Activated CD4-positive, alpha-beta T cell treated with anti-CD3 and anti-CD28 coated beads for 36 hours (primary cell): ENCODE measurements at places on chromosomes 16 and 17. TPM values are rescaled to one million over a fixed set of nuclear protein-coding genes. Genes with fewer than 3 reads are reported as not detected.

GRCh38 chr17:56497132-56497531 lies 96.4 kb upstream of the NOG start:
- H3K36me3 ChIP-seq: no peaks in the 10 kb centered on the region
- H3K27ac ChIP-seq: no peak overlapping the region
- H3K4me1 ChIP-seq: no peaks in the 10 kb centered on the region
- no peak for DNase-seq

The PLA2G10 gene
- total RNA-seq: not detected

GRCh38 chr16:54431041-54431996 lies 144.7 kb upstream of the IRX3 start:
- peaks cover 44% of the 10 kb centered on the region for H3K27me3 ChIP-seq
- DNase-seq: no peak
- no peak overlapping the region for H3K27ac ChIP-seq
- H3K36me3 ChIP-seq: no peaks in the 10 kb centered on the region

DNA sequence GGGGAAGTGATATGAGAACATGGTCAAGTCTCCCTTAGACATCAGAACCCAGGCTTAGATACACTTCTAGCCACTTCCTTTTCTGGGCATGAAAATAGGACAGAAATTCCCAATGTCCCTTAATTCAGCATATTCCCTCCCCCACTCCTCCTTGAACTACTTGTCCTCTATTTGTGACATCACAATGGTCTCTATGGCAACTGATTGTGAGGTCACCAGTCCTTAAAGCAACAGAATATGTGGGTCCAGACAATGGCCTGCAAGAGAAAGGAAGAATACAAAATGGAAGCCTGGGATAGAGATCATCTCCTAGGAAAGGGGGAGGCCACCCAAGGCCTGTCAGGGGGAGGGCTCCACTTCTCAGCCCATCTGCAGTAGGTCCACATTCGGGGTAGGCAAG lies 6.7 kb upstream of the SEZ6 start:
- no peak for DNase-seq
- no peak overlapping the region for H3K27ac ChIP-seq

The UBE2O gene
- total RNA-seq: 30.7 TPM

GRCh38 chr16:1364510-1364909 lies 12.8 kb downstream of the GNPTG start:
- no peaks in the 10 kb centered on the region for H3K27me3 ChIP-seq
- H3K36me3 ChIP-seq: peaks cover 18% of the 10 kb centered on the region
- peaks cover 2% of the 10 kb centered on the region for H3K4me1 ChIP-seq
- no peak for DNase-seq
- no peak overlapping the region for H3K27ac ChIP-seq

The ZNF750 gene
- total RNA-seq: not detected

- no peak for DNase-seq
- no peaks in the 10 kb centered on the region for H3K27me3 ChIP-seq
- peaks cover 33% of the 10 kb centered on the region for H3K36me3 ChIP-seq
These were observed 52.2 kb downstream of the NDE1 start for GRCh38 chr16:15701975-15702970.

DNA sequence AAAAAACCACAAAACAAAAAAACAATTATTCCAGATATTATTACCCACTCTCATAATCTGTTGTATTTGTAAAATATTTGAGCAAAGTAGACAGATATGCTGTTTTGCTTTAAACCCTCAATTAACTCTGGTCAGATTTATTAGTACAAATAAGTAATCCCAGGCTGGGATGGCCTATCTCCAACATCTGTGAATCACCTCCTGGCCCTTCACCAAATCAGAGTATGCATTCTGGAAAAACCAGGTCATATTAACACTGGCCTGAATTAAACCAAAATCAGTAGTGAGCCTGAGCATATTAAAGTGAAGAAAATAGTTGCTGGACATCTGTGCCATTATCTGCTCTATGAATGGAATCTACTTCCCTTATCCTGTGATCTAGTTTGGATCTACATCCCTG lies 41.0 kb downstream of the STAT3 start:
- H3K4me1 ChIP-seq: peaks cover 57% of the 10 kb centered on the region
- H3K27ac ChIP-seq: peak overlapping the region; percentile 41
- H3K4me3 ChIP-seq: no peak overlapping the region
- peaks cover 77% of the 10 kb centered on the region for H3K36me3 ChIP-seq
- no peaks in the 10 kb centered on the region for H3K27me3 ChIP-seq

DNA sequence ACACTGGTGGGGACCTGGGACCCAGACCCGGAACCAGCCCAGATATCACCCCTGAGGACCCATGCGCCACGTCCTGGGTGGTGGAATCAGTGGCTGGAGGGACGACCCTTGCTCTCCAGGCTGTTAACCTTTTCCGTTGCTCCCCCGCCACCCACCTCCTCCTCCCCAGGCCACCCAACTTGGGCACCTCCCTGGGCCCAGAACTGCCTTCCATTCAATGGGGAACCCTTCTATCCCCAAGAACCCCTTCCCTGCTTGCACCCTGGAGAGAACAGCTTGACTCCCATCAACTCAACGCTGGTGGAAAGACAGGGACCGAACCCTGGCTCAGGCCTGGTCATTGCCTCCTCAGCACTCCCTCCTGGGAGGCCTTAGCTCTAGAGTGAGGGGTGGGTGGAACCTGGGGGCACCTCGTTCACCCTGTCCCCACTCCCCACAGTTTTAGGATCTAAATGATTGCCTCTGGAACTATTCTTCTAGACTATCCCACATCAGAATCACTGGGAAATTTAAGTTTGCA lies 5.7 kb upstream of the IL32 start:
- peaks cover 11% of the 10 kb centered on the region for H3K36me3 ChIP-seq
- H3K27me3 ChIP-seq: no peaks in the 10 kb centered on the region
- H3K4me3 ChIP-seq: peak overlapping the region; percentile 78
- DNase-seq: peak; percentile 61
- H3K4me1 ChIP-seq: peaks cover 66% of the 10 kb centered on the region

DNA sequence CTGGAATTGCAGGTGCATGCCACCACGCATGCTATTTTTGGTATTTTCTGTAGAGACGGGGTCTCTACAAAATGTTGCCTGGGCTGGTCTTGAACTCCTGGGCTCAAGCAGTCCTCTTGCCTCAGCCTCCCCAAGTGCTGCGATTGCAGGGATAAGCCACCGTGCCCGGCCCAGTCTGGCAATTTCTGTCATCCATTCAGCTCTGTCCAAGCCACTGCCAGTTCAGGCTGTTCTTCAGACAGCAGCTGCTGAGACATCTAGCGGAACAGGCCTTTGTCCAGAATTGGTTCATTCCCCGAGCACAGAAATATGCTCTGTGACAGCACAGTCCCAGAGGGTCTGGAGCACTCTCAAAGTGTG lies 5.4 kb downstream of the SLC47A1 start:
- peaks cover 27% of the 10 kb centered on the region for H3K27me3 ChIP-seq
- DNase-seq: no peak
- H3K4me1 ChIP-seq: peaks cover 7% of the 10 kb centered on the region
- H3K4me3 ChIP-seq: no peak overlapping the region
- H3K27ac ChIP-seq: no peak overlapping the region
- no peaks in the 10 kb centered on the region for H3K36me3 ChIP-seq

The ABCA6 gene
- total RNA-seq: not detected

- DNase-seq: no peak
- no peaks in the 10 kb centered on the region for H3K4me1 ChIP-seq
- H3K4me3 ChIP-seq: no peak overlapping the region
These were observed 12.1 kb upstream of the NDUFAB1 start for GRCh38 chr16:23608194-23608593.

- H3K36me3 ChIP-seq: no peaks in the 10 kb centered on the region
- H3K4me1 ChIP-seq: peaks cover 26% of the 10 kb centered on the region
- no peak overlapping the region for H3K27ac ChIP-seq
- H3K27me3 ChIP-seq: peaks cover 4% of the 10 kb centered on the region
- H3K4me3 ChIP-seq: peak overlapping the region; percentile 86
These were observed 4.3 kb upstream of the TLCD2 start for GRCh38 chr17:1714427-1714979.

DNA sequence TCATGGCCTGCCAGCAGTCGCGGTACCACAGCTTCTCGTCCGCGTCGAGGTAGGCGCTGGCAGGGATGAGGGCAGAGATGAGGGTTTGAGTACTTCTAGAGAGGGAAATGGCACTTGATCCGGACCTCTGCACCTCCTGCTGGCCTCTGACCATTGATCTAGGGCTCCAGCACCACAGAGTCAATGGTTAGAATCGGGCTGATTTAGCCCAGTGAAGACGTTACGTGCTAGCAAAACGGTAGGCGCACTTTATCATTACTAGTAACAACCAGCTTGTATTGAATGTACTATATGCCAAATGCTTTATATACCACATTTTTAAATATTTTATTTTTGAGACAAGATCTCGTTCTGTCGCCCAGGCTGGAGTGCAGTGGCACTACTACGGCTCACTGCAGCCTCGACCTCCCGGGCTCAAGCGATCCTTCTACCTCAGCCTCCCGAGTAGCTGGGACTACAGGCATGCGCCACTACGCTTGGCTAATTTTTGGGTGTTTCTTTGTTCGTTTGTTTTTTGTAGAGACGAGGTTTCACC lies 526 bp downstream of the TSNAXIP1 start:
- H3K27ac ChIP-seq: peak overlapping the region; percentile 91
- H3K27me3 ChIP-seq: no peaks in the 10 kb centered on the region
- DNase-seq: no peak
- peak overlapping the region; percentile 91 for H3K4me3 ChIP-seq

GRCh38 chr16:48963306-48963705 lies 318.3 kb downstream of the CBLN1 start:
- H3K4me1 ChIP-seq: no peaks in the 10 kb centered on the region
- no peak for DNase-seq
- H3K27me3 ChIP-seq: no peaks in the 10 kb centered on the region
- no peaks in the 10 kb centered on the region for H3K36me3 ChIP-seq

DNA sequence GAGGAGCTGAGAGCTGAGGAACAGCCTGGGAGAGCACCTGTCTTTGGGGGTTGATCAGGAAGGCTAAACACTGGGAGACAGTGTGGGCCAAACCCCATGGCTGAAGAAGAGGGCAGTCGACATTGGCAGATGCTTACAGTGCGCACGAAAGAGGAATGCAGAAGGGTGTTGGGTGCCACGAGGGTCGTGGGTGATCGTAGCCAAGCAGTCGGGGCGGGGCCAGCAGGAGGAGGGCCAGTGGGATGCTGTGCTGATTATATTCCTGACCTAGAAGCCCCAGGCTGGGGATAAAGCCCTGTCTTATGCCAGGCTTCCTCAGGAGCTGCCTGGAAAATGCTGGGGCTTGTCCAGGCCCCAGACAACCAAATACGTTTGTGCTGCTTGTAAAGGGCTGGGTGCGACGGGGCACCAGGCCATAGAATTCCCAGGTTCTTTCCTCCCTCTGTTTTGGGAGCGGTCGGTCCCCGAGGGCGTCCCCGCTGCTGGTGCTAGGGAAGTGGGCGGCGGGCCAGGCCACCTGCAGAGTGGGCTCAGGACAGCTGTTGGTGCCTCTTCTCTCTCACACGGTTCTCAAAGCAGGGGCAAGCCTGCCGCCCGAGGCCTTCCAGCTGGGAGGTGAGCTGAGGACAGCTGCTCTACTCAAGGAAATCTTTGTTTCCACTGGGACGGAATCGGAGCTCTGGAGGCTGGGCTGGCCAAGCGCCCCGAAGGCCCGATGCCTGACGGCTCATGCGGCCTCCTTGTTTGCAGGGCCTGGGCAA lies 10.0 kb downstream of the C1QTNF1 start:
- H3K36me3 ChIP-seq: no peaks in the 10 kb centered on the region
- H3K27me3 ChIP-seq: peaks cover 2% of the 10 kb centered on the region
- H3K4me3 ChIP-seq: no peak overlapping the region
- no peak for DNase-seq
- H3K27ac ChIP-seq: no peak overlapping the region

The CCL17 gene
- total RNA-seq: 1.2 TPM

DNA sequence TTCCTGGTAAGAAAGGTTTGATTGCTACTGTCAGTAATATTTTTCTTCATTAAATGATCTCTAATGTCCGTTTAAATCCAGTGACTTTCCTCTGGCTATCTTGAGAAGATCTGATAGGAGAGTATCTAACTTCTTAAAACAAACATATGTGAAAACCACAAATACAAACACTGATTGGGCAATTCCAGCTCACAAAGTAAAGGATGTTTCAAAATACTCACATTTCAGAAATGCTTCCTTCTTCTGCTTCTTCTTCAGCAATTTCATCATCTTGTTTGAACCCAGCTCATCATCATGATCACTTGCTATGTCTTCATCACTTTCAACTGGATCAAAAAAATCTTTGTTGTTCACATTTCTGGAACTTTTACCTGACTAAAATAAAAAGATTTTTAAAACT lies 64.3 kb upstream of the RBL2 start:
- H3K4me3 ChIP-seq: no peak overlapping the region
- no peak for DNase-seq
- H3K36me3 ChIP-seq: no peaks in the 10 kb centered on the region
- H3K27ac ChIP-seq: no peak overlapping the region
- H3K4me1 ChIP-seq: peaks cover 12% of the 10 kb centered on the region
- no peaks in the 10 kb centered on the region for H3K27me3 ChIP-seq

GRCh38 chr16:62021161-62021581 lies 15.1 kb downstream of the CDH8 start:
- H3K36me3 ChIP-seq: no peaks in the 10 kb centered on the region
- no peak overlapping the region for H3K4me3 ChIP-seq
- no peaks in the 10 kb centered on the region for H3K27me3 ChIP-seq
- H3K4me1 ChIP-seq: no peaks in the 10 kb centered on the region
- no peak overlapping the region for H3K27ac ChIP-seq

The ACE gene
- 0.46 TPM for total RNA-seq

GRCh38 chr17:49968405-49969133 lies 421 bp upstream of the DLX4 start:
- peak overlapping the region; percentile 61 for H3K27ac ChIP-seq

- no peaks in the 10 kb centered on the region for H3K36me3 ChIP-seq
- H3K27ac ChIP-seq: no peak overlapping the region
- H3K4me3 ChIP-seq: no peak overlapping the region
- H3K27me3 ChIP-seq: peaks cover 8% of the 10 kb centered on the region
- DNase-seq: no peak
- no peaks in the 10 kb centered on the region for H3K4me1 ChIP-seq
These were observed 81.7 kb upstream of the FAM20A start for GRCh38 chr17:68682903-68683302.

DNA sequence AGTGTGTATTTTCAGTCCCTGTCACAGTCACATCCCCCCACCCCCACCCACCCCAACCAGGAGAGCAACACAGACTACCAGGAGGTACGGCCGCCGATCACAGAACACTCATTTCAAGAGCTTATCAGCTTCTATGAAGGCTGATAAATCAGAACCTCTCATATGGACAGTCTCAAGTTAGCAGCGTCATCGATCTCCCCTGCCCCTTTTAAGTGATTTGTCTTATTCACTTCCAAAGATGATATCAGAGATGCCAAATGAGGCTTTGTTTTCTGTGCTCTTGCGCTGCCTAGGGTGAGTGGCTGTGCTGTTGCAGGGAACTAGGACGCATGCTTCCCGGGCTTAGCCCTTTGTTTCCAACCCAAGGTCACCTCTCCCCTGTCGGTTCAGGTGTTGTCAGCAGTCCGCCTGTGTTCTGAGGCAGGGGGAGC lies 26.8 kb upstream of the PMFBP1 start:
- no peak overlapping the region for H3K27ac ChIP-seq
- H3K4me1 ChIP-seq: peaks cover 7% of the 10 kb centered on the region
- no peak overlapping the region for H3K4me3 ChIP-seq

DNA sequence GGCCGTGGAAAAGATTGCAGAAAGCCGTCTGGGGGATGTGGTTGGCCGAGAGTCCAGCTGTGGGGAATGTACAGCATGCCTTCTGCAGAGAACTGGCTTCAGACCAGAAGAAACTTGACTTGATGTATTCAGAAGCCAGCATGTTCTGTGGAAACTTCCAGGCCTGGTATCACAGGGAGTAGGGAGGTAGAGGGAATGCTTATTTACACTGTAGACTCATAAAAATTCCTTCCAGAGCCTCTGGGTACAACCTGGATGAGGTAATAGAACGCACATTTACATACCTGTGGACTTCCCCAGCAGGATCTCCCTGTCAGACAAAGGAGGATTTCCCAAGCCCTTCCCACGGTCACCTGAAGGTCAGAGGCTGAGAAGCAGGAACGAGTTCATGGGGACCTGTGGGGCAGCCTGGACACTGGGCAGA lies 11.8 kb upstream of the GAS7 start:
- no peak for DNase-seq
- no peak overlapping the region for H3K27ac ChIP-seq
- H3K27me3 ChIP-seq: no peaks in the 10 kb centered on the region
- no peak overlapping the region for H3K4me3 ChIP-seq
- H3K4me1 ChIP-seq: peaks cover 3% of the 10 kb centered on the region
